ENCODE measurements at places on chromosomes 1 and 21.

DNA sequence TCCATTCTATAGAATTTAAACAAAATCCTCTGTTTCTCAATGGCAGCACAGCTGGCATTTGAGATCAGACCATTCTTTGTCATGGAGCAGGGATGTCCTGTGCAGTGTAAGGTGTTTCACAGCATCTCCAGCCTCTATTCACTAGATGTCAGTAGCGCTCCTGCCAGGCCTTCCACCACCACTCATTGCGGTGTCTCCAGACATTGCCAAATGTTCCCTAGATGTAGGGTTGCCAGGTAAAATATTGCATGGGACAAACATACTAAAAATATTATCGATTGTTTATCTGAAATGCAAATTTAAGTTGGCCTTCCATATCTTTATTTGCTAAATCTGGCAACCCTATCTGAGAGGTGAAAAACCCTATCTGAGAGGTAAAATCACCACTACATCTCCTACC is 11.7 kb downstream of the ITLN2 start:
- H3K36me3 ChIP-seq = no peaks in the 10 kb centered on the region
- no peak for DNase-seq
- peaks cover 11% of the 10 kb centered on the region for H3K27me3 ChIP-seq
- no peak overlapping the region for H3K4me3 ChIP-seq

- no peak overlapping the region for H3K27ac ChIP-seq
- no peaks in the 10 kb centered on the region for H3K36me3 ChIP-seq
- H3K4me1 ChIP-seq = no peaks in the 10 kb centered on the region
- H3K27me3 ChIP-seq = no peaks in the 10 kb centered on the region
- DNase-seq = no peak
- no peak overlapping the region for H3K4me3 ChIP-seq
Measured at GRCh38 chr1:188462837-188463236, 1634.1 kb downstream of the PLA2G4A start.

GRCh38 chr1:54402896-54403295 is 3.3 kb downstream of the SSBP3 start:
- peak overlapping the region; percentile 95 for H3K4me3 ChIP-seq
- no peak for DNase-seq
- H3K27ac ChIP-seq = peak overlapping the region; percentile 52

GRCh38 chr1:63435161-63435560 is 67.7 kb downstream of the ALG6 start:
- H3K27me3 ChIP-seq = no peaks in the 10 kb centered on the region
- no peak overlapping the region for H3K4me3 ChIP-seq
- no peak overlapping the region for H3K27ac ChIP-seq
- DNase-seq = no peak
- peaks cover 15% of the 10 kb centered on the region for H3K36me3 ChIP-seq

GRCh38 chr1:56709269-56709880 is 64.3 kb downstream of the PRKAA2 start:
- H3K4me3 ChIP-seq = peak overlapping the region; percentile 32
- no peak for DNase-seq
- H3K27me3 ChIP-seq = no peaks in the 10 kb centered on the region
- H3K36me3 ChIP-seq = peaks cover 24% of the 10 kb centered on the region
- peaks cover 11% of the 10 kb centered on the region for H3K4me1 ChIP-seq

- H3K4me3 ChIP-seq = no peak overlapping the region
- peaks cover 3% of the 10 kb centered on the region for H3K36me3 ChIP-seq
- DNase-seq = no peak
- H3K27ac ChIP-seq = no peak overlapping the region
- H3K4me1 ChIP-seq = peaks cover 42% of the 10 kb centered on the region
- H3K27me3 ChIP-seq = no peaks in the 10 kb centered on the region
Measured at GRCh38 chr1:10592373-10592772, 117.6 kb downstream of the PEX14 start.

DNA sequence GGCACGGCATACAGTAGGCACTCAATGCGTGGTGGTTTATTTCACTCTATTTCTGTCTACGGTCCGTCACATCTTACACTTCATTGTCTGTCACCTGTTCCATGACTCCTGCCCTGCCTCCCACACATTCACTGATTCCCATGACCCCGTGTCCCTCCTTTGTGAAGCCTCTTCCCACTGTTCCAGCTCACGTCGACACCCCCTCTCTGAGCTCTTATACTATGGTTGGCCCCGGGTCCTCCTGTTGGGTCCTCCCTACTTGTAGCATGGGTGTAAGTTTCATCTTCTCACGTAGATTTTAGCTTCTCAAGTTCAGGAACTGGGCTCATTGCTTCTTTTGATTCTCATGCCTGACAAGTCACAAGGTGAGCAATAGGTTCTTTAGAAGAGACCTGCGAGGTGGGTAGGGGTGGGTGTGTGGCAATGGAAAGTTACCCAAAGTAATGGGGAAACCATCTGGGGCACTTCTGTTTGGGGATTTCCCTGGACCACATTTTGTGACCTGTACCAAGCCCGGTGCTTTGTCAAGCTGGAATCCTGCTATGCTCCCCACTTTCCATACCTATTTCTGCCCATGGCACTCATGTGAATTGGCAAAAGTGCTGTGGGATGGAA is 22.1 kb upstream of the IL10 start:
- DNase-seq = no peak
